ENCODE measurements at places on chromosomes 4 and X.

DNA sequence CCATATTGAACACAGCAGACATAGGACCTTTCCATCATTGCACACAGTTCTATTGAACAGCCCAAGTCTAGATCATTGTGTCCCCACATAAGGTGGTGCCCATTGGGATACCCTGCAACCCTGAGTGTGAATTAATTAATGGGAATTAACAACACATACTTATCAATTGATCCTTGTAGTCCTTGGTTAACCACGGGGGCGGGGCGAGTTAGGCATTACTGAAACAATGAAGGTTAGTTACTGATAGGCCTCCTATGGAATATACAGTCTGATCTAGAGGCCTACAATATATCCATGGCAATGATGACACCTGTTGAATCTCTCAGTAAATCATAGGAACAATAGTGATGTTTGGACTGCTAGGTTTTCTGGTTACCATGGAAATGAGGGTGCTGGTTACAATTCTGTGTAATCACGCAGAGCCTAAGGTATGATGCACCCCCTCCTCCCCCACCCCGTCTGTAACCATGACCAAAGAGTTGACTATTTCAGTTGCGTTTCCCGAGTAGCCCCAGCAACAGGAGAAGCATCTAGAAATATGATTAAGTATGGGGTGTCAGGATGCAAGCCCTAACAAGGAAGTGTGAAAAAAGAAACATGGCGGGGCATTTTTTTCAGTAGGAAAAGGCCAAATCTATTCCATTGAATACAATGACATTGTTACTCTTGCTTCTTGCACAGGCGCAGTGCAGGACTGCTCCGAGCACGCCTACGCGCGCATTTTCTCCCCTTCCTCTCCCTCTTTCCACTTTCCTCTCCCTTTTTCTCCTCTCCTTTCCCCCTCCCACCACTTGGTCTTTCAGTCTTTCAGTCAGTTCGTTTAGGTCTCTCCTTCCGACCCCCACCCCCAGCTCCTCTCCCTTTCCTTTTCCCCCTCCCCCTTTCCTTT, 677 bp upstream of the NONO start:
- no peak for DNase-seq

GRCh38 chr4:150679765-150680343, 97.9 kb downstream of the MAB21L2 start:
- DNase-seq: no peak

DNA sequence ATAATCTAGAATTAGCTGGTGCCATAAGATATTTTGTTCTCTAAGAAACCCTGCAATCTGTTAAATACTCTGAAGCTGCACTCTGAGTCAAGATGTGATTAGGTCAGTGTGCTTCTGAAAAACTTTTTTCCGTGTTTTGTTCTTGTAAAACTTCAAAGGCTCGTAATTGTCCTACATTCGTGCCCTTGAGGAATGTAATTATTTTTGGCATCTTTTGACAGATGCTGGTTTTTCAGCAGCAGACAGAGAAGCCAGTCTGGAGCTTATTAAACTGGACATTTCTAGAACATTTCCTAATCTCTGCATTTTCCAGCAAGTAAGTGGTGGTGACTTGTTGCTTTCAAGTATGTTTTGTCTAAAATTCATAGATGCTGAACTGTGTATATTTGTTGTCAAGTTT, 36.8 kb upstream of the TADA2B start:
- no peak for DNase-seq

GRCh38 chr4:156799121-156799589, 172.4 kb downstream of the PDGFC start:
- DNase-seq: peak; percentile 3

- no peak for DNase-seq
Measured at GRCh38 chr4:38189445-38189844, 229.2 kb downstream of the PTTG2 start.

- DNase-seq: no peak
Measured at GRCh38 chrX:124938715-124939114, 381.0 kb upstream of the TEX13C start.

DNA sequence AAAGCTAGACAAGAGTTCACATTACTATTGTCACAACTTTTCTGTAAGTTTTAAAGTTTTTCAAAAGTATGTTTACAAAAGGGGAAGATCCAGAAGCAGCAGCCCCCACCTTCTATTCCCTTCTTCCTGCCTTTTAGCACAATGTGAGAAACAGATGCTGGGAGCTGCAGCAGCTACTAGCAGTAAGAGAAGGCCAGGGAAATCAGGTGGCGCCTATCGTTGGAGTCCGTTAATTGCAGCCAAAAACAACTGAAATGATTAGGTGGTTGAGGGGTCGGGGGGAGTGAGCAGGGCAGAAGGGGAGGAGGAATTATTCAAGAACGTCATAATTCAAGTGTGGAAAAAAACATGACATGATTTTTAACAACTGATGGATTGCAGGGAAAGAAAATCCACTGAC, 27.4 kb downstream of the FRYL start:
- DNase-seq: no peak

DNA sequence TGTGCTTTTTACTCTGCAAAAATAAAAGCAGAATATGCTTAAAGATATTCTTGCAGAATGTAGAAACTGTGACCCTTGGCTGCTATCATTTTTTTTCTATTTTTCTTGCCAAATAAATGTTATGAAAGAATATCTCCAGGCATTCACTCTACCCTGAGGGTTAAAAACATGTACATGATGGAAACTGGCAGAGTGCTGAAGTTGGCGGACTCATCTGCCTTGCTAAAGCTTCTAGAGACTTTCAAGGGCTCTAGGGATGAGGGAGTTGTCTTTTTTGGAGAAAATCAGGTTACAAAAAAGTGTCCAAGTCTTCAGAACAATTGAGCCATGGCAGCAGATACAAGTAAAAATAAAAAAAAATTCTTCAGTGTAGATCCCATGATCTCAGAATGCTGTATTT, 40.5 kb upstream of the NRK start:
- no peak for DNase-seq

GRCh38 chr4:10504570-10505179, 47.4 kb upstream of the ZNF518B start:
- DNase-seq: no peak

GRCh38 chr4:30952526-30953219, 232.5 kb downstream of the PCDH7 start:
- no peak for DNase-seq

DNA sequence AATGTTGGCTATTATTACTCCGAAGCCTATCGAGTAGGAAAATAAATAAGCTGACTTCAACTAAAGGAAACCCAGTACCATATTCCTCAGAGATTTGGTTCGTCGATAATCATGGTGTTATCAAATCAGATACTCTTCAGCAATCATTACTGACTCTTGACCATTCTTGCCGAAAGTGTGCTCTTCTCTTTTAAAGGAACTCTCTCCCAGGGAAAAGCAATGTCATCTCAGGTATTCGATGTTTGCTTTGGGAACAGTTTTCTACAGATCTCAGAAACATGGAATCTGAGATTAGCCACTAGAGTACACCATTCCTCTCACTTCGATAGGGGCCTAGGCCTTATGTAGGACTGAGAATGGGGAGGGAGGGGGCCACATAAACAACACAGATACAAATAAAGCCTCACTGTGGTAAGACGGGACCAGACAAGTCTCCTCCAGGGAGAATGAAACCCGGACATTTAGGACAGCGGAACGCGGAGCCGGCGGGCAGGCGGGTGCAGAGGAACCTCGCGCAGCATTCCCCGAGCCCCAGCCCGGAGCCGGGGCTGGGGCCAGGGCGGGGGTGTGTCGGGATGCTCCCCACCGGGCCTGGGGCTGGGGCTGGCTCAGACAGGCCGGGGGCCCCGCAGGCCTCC, 581 bp downstream of the DNAJB14 start:
- no peak for DNase-seq

- no peak for DNase-seq
Measured at GRCh38 chr4:140688711-140689598, 67.2 kb downstream of the TBC1D9 start.

DNA sequence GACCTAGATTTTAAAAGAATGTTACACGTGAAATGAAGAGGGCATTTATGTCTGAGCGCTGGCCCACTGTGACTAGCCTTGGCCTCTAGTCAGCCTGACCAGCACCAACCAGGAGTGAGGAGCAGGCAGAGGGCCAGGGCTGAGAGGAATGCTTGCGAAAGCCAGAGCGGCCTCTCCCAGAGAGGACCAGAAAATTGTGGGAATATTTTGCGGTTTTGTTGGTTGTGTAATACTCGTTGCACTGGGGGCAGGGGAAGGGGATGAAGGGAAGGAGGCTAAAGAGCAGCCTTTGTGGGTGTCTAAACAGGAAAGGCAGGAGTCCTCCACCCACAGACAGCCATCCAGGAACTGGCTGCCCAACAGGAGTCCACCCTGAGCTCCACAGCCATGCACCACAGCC, 3.8 kb downstream of the GABRE start:
- DNase-seq: no peak

GRCh38 chr4:118268780-118269179, 84.0 kb downstream of the PRSS12 start:
- no peak for DNase-seq

- no peak for DNase-seq
Measured at GRCh38 chrX:19649226-19649995, 134.1 kb upstream of the MAP3K15 start.

- no peak for DNase-seq
Measured at GRCh38 chr4:149801416-149801815, 14.2 kb downstream of the IQCM start.

DNA sequence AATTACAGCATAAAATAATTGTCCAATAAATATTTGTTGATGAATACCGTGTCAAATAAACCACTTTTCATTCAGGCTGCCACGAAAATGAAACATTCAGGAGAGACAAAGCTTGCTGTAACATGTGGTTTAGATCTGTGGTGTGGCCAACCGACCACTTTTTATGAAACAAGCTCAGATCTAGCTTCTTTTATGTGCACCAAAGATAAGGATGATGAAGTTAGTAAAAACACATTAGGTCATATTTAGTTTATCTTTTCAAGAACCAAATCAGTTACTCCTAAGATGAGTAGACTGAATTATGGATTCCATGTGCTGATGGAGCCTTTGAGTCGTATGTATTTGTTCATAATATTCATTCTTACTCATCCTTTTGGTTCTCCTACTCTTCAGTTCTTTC, 35.8 kb downstream of the STOX2 start:
- DNase-seq: no peak

GRCh38 chrX:110665223-110666002, 130.2 kb downstream of the CHRDL1 start:
- peak; percentile 47 for DNase-seq

DNA sequence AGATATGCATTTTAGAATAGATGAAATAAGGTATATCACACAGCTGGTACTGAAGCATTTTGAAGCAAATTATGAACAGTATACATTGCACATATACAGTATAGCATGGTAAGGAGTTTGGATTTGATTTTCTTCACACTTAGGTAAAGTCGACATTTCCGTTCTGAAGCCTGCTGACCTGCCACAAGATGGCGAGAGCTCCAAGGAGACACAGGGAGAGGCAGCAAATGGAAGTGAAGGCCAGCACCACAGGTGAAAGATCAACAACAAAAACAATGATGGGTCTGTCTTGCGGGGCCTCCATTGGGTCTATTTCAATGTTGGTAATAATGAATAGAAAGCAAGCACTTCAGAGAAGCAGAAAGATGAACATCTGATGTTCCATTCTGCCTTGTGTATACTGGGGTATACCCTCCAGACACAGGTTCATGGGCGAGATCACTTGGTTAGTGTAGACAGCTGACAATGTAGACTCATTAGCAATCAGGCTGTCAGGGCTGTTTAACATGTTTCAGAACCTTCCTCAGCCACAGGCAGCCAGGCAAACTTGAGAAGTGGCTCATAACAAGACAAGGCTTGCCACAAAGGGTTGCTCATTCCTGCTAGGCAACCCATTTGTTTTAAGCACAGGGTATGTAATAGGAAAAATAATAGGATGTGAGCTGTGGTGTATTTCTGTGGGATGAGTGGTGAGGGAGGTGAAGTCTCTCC, 21.4 kb upstream of the NOX1 start:
- DNase-seq: peak; percentile 54

GRCh38 chr4:184474263-184475095, at the start of gene IRF2:
IRF2 (minus strand) TSS chr4:184474550; CDS start chr4:184429064, 45,486 bp downstream.
- DNase-seq: peak; percentile 83

DNA sequence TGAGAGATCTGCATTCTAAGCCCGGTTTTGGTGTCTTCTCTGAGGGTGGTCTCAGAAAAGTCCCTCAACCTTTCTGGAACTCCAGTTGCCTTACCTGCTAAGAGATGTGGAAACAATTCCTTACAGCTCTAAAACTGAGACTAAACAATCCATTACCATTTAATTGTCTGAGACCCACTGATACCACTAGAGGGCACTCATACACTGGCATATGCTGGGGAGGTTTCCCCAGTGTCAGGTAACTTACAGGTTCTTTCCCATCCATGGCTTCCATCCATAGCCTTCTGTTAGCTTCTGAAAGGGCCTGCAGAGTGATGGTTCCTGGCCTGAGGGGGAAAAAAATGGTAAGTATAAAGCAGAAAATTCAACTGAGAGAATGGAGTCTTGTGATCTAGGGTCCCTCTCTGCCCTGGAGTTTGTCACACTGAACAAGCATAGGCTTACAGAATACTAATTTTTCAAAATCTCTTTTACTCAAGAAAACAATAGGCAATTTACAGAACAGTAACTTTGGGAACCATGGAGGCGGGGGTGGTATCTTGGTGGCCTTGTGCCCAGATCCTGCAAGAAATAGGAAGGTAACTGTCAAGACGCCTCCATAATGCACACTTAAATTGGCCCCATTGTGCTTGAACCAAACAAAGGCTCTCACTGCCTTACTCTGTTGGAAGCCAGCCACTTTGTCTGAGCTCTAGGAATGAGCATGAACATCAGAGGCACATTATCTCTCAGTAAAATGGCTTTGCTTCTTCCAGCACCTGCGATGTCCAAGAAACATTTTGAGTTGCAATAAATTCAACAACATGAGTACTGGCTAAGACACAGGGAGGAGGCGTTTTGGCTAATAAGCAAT, 236.1 kb downstream of the OPHN1 start:
- DNase-seq: peak; percentile 51

GRCh38 chrX:152843852-152844251, 13.0 kb downstream of the NSDHL start:
- DNase-seq: no peak

DNA sequence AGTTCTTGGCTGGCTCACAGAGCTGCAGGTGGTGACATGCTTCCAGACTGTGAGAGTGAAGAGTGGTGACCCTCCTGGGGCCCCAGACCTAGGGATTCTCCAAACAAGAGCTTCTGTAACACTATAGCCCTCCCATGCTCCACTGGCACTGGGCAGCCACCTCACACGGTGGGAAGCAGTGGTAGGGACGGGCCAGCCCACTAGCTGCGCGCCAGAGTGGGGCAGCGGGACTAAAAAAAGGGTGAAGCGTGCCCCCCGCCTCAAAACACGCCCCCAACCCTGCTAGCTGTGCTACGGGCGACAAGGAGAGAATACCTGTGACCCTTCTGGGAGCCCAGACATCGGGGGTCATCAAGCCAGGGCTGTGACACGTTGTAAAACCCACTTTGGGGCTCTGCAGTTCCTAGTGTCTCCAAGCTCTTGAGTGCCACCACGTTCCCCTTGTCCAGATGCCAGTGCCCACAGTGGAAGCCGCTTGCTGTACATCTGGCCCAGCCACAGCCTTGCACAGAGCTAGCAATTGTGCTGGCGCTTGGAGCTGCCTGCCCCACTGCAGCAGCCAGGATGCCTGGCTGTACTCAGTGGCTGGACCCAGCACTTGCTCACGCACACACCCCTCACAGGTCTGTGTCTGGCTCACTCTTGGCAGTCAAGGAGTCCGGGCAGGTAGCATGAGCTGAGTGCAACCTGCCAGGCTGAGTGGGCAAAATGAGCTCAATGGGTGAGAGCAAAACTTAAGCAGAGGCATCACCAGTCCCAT, 100.0 kb downstream of the DCAF12L2 start:
- no peak for DNase-seq

- DNase-seq: peak; percentile 8
Measured at GRCh38 chr4:52234561-52235440, 183.7 kb downstream of the SPATA18 start.

- DNase-seq: peak; percentile 59
Measured at GRCh38 chrX:104098151-104098808, 14.0 kb upstream of the ZCCHC18 start.
